Activated T-cell treated with anti-CD3 and anti-CD28 coated beads, Interleukin-2, amount 50 U/mL, for 48 hours (primary cell): ENCODE measurements at places on chromosomes 12 and 14.

- DNase-seq = no peak
Measured at GRCh38 chr12:2988494-2988893, 29.3 kb downstream of the TEAD4 start.

DNA sequence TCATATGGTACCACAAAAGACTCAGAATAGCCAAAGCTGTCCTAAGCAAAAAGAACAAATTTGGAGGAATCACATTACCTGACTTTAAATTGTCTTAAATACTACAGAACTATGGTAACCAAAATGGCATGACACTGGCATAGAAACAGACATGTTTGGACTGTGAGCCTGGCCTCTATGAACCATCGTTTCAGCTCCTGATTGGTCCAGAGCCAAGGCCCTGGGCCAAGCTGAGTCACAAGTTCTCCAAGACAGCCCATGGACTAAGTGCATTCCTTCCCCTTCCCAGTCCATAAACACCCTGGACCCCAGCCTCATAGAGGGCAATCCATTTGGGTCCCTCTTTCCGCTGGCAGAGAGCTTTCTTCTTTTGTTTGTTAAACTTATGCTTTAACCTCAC lies 12.1 kb upstream of the PRR4 start:
- no peak for DNase-seq

- DNase-seq = no peak
Measured at GRCh38 chr12:79973801-79974200, 38.9 kb upstream of the PPP1R12A start.

DNA sequence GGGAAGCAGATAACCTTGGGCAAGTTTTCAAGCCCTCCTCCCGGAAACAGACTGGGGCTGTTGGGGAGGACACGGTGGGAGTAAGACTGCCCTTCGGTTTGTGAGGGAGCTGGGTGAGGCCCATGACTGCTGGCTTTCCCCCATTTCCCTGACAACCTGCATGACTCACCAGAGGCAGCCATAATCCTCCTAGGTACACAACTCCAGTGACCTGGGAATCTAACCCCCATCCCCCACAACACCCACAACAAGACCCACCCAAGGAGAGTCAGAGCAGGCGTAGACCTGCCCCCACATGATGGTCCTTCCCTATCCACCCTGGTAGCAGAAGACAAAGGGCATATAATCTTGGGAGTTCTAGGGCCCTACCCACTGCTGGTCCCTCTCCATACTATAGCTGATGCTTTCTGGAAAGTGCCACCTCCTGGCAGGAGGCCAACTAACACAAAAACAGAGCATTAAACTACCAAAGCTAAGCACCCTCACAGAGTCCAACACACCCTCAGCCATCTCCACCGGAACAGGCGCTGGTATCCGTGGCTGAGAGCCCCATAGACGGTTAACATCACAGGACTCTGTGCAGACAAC lies 14.8 kb downstream of the DDX24 start:
- DNase-seq = no peak

- no peak for DNase-seq
Measured at GRCh38 chr12:93741659-93742109, 64.5 kb downstream of the CRADD start.

- no peak for DNase-seq
Measured at GRCh38 chr14:101875041-101875726, 89.2 kb upstream of the DYNC1H1 start.

DNA sequence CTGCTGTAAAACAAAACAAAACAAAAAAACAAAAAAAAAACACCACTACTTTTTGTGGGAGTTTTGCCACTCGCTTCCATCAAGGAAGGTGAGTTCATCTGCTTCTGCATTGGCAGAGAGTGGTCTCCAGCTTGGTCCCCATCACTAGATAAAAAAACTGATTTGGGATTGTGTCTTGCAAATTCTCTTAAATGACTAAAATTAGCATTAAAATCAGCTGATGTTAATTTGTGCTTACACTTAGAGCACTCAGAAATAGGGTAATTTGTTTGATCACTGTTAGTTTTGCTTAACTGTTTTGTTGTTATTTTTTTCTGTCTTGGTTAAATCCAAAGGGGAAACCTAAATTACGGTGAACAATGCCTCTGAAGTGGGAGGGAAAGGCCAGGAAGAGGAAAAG lies 1048.0 kb downstream of the LRFN5 start:
- DNase-seq = no peak

DNA sequence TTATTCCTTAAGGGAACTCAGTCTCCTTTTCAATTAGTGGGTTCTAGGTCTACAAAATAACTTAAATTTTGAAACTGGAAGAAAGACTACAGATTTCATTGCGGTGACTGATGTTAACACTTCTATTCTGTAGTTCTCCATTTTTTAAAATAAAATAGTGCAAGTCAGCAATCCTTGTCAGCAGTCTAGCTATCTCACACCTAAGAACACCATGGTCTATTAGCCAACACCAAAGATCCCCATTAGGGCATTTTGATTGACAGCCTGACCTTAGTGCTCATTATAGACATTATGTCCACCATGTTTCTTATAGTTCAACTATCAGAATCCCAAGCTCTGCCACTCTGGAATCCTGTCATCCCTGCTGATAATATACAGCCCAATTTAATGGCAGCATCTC lies 27.4 kb downstream of the GPR65 start:
- DNase-seq = no peak

GRCh38 chr12:70847871-70848270 lies 72.7 kb downstream of the PTPRR start:
- no peak for DNase-seq

DNA sequence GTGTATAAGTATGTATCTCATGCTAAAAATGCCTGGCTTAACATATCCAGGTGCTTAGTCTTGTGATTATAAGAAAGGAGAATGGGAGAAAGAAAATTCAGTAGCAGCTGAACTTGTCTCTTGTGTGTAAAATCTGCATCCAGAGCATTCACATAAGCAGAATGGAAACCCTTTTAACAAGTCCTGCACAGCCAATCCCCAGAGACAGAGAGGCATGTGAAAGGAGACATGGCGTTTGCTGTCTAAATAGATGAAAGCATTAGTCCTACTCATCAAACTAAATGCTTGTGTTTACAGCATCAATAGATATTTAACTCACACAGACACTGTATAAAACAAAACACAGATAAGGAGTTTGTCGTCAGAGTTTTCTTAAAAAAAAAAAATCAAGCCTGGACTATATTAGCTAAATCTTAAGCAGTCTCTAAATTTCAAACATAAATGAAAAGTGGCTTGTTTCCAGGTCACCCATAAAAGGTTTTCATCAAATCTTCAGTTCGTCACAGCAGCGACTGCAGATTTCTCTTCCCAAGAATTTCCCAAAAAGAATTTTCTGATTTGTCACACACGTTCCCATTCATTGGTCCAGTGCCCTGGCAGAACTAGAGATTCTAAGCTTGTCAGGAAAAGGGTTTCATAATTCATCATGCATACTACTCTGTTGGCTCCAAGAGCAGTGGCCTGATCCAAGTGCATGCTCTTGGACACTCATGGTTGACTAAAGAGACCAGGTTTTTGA lies 249.2 kb downstream of the BTG1 start:
- DNase-seq = no peak

GRCh38 chr12:89752341-89752740 lies 43.7 kb upstream of the ATP2B1 start:
- DNase-seq = no peak
